Kidney glomerular epithelial cell (primary cell): ENCODE measurements at places on chromosomes 3 and 15.
A peak's percentile ranks its signal among the peaks of the same experiment; 100 is the strongest.

DNA sequence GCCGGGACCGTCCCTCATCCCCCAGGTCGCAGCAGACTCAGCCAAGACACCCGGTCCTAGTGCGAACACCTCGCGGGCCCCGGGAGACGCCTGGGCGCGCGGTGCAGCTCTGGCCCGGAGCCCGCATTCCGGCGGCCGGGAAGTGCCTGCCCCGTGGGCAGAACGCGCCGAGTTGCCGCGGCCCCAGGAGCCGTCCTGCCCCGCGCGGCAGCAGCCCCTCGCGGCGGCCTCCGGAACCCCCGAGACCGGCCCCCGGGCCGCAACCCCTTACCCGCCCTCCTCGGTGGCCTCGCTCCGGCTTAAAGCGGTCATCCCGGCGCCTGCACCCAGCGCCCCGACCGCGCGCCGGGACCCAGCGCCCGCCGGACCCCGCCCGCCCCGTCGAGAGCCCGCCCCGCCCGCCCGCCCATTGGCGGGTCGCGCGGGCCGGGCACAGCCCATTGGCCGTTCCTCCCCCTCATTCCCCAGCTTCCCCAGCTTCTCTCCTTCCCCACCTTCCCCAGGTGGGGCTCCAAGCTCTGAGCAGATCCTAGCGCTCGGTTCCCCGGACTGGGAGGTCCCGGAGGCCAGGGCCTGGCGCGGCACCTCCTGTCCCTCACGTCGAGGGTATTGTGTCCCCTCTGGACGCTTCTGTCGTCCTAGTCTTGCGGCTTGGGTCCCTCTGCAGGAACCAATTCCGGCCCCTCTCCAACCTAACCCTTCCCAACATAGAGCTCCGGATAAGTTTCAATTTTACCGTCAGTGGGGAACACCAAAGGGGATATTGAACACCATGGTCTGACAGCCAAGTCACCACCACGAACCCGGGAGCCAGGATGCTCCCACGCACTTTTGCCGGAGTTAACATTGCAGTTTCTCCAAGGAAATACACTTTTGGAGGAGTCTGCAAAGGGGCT, at the start of gene GRAMD2A:
Gene GRAMD2A, minus strand, starts transcription at position 328 of the 896 bp plus-strand sequence.
- DNase-seq, result peak; percentile 29

GRCh38 chr3:191802671-191803070, 341.7 kb downstream of the PYDC2 start:
- no peak for DNase-seq

DNA sequence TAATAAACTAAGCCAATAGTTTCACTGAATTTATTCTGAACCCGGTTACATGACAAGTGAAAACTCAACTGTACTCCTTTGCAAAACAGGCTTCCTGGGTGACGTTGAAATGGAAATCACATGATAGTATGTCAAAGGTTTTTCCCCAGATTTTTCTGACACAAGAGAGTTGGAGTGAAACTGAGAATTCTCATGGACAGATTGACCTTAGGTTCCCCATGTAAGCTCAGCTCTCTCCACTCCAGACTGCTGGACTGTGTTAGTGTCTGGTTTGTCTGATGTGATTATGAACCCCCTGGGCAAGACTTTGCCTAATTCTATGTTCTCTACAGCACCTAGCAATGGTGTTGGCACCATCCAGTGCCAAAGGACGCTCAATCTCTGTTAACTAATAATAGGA, 219.7 kb upstream of the COL8A1 start:
- no peak for DNase-seq

GRCh38 chr3:127200086-127200691, 7.3 kb downstream of the PRR23E start:
- no peak for DNase-seq

DNA sequence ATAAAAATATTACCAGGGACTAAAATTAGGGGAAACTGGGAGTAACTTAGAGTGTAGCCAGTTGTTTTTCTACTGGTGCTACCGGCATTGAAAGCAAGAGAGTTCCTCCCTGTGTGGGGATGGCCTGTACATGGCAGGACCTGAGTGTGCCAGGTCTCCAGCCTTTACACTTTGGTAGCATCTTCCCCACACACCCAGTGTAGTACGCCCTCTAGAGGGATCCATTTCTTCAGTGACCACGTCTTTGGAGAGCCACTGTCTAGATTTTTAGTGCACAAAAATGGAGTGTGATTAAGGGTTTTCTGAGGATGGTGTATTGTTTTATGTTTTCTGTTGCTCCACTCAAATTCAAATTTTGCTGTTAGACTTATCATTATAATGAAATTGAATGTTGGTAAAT, 507.0 kb upstream of the TPRG1 start:
- DNase-seq, result no peak

DNA sequence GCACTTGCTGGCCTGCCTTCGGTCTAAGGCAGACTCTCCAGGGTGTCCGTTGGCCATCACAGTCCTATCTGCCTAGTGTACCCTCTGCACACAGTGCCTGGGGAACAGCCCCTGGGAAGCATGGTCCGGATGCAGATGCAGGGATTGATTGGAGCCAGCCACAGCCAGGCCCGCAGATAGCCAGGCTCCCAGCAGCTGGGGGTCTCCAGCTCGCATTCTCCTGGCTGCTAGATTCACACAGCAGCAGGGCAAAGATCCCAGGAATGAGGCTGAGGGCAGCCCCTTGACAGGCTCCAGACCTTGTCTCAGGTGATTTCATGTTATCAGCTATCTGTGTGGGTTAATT, 41.4 kb downstream of the IRAK2 start:
- DNase-seq, result no peak

- DNase-seq, result no peak
Measured at GRCh38 chr3:81869382-81869781, 107.9 kb upstream of the GBE1 start.

DNA sequence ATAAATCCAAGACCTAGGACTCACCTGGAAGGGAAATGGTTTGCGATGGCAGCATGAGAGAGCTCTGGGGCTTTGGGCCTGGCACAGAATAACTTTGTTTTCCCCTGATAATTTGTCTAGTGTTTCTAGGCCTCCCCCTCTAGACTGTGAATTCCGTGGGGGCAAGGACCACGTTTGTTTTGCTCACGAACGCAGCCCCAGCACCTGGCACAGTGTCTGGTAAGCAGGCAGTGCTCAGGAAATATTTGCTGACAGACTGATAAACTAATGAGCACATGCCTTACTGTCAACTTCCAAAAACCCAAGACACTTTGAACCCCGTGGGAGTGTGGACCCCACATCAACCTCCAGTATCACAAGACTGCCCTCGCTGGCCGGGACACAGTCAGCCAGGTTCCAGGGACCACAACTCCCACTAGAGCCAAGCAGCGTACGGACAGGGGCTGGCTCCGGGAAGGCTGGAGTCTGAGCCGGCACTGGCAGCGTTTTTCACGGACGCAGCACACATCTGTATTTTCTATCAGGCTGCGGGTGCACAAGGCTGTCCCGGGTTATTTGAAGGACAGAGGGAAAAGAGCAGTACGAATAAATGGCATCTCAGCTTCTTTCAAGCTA, 146.5 kb downstream of the XXYLT1 start:
- DNase-seq, result no peak

GRCh38 chr3:156551746-156552145, 3.2 kb downstream of the SSR3 start:
- no peak for DNase-seq

DNA sequence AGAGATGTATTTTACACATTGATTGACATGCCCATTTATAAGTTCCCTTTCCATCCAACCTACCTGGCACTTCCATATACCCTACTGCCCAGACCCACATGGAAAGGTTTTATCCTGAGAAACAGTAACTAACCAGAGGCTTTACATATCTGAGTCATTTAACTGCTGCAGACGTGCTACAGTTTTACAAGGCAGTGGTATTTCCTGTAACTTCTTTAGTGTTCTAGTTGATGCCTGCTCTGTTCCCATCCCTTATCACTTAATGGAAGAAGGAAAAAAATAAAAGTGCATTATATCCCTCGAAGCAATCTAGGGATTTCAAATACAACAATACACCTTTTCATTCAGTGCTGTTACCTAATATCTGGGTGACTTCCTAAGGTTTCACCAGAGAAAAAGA, 107.1 kb downstream of the TMCO5A start:
- DNase-seq, result peak; percentile 14

- DNase-seq, result peak; percentile 100
Measured at GRCh38 chr3:52670621-52671521, 14.8 kb downstream of the PBRM1 start.

- no peak for DNase-seq
Measured at GRCh38 chr3:196736670-196737374, 2.8 kb upstream of the PAK2 start.

- DNase-seq, result peak; percentile 20
Measured at GRCh38 chr3:179961703-179962078, 75.0 kb downstream of the PEX5L start.

- DNase-seq, result no peak
Measured at GRCh38 chr3:191068946-191069813, 129.9 kb upstream of the OSTN start.
